ENCODE measurements at places on chromosomes 6 and 20.

GRCh38 chr20:9491324-9491723 is 23.1 kb upstream of the LAMP5 start:
- DNase-seq, result no peak

- no peak for DNase-seq
Observed at GRCh38 chr6:107691062-107691751, 132.9 kb downstream of the SCML4 start.

- DNase-seq, result no peak
Observed at GRCh38 chr6:66245231-66245630, 538.2 kb upstream of the EYS start.

DNA sequence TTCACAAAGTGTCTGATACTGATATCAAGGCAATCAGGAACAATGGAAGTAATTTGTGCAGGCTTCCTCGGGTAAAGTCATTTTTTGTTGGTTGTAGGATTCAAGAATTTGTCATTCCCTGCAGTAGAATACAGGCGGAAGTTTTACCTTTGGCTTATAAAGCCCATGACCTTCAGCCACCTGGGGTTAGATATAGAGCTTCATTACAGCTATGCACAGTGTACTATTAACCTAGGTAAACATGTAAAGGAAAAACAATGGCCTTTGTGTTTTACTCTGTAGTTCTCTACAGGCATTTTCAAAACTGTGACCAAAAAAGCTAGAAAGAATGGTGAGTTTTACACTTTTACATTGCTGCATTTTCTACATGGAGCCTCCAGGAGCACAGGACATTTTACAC is 114.9 kb downstream of the NRSN1 start:
- no peak for DNase-seq

DNA sequence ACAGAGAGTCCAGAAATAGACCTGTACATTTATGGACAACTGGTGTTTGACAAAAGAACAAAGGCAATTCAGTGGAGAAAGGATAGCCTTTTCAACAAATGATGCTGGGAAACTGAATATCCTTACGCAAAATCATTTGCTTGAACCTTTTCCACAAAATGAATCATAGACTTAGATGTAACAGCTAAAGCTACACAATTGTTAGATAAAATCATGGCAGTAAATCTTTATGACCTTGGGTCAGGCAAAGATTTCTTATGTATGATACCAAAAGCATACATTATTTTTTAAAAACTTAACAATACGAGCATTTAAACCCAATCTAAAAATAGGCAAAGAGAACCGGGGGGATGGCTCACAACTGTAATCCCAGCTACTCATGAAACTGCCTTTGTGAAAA is 73.5 kb upstream of the DST start:
- no peak for DNase-seq

- DNase-seq, result no peak
Observed at GRCh38 chr6:12200761-12201160, 89.4 kb upstream of the EDN1 start.

DNA sequence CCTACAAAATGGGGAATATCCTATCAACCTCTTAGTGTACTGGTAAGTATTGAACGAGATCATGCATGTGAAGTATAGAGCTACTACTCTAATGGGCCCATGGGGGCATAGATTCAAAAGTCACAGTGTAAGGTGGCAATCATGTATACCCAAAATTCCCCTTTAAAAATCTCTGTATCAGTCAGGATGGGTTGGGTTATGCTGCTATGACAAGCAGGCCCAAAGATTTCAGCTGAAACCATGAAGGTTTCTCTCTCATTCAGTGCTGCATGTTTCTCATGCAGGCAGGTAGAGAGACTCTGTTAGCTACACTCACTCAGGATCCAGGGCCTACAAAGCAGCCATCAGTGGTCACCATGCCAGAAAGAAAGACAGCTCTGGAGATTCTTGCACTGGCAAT is 166.6 kb downstream of the MAFB start:
- no peak for DNase-seq

- DNase-seq, result no peak
Observed at GRCh38 chr20:39857187-39857586, 831.8 kb downstream of the MAFB start.

DNA sequence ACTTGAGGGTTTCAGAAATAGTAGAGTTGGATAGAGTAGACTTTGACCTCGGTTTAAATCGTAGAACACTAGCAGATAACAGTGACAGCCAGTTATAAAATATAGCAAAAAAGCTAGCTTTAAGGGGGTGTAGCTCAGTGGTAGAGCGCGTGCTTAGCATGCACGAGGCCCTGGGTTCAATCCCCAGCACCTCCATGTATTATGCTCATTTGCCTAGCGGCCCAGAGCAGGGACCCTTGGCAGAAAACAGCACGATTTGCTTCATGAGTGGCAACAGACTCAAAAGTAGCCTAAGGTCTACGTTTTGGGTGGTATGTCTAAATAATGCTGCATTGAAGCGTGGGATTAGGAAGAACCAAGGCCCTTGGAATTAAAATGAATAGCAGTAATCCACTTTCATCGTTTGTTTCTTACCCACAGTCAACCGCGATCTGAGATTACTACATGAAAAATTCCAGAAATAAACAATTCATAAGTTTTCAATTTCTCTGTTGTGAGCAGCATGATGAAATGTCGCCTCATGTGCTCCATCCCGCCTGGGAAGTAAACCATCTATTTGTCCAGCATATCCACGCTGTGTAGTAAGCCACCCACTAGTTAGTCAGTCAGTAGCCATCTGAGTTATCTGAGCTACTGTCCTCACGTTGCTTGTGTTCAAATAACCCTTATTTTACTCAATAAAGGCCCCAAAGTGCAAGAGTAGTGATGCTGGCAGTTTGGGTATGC is 184.9 kb downstream of the GPX5 start:
- DNase-seq, result peak; percentile 16

- no peak for DNase-seq
Observed at GRCh38 chr6:147564556-147564955, 56.1 kb downstream of the SAMD5 start.

- no peak for DNase-seq
Observed at GRCh38 chr6:74044417-74045096, 348.6 kb downstream of the CD109 start.

- no peak for DNase-seq
Observed at GRCh38 chr6:35698858-35699257, 10.1 kb upstream of the FKBP5 start.

- no peak for DNase-seq
Observed at GRCh38 chr20:64146301-64146935, 17.8 kb upstream of the MYT1 start.

DNA sequence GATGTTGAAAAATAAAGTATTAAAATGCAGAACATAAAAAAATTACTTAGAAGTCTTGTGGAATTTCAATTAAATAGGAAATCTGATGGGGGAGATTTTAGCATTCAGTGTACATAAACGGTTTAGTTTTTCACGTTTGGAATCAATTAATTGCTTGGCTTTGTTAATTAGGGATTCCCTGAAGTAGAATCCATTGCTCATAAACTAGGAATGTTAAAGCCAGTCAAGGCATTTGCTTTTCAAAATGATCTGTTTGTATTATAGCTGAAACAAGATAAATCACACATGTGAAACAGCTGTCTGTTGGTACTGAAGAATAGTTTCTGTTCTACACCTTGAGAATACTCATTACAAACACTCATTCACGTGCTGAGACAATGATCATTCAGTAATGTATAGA is 297.9 kb downstream of the TBC1D7 start:
- no peak for DNase-seq

DNA sequence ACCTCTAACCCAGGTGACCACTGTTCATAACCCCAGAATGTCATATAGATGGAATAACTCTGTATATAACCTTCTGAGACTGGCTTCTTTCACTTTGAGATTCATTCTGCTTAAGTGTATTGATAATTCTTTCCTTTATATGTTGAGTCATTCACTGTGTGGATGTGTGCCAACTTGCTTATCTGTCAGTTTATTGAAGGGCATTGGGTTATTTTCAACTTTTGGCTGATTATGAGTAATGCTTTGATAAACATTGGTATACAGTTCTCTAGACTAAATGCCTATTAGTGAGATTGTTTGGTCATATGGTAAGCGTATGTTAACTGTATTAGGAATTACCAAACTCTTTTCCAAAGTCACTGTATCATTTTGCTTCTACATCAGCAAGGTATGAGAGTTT is 453.4 kb upstream of the SPTLC3 start:
- DNase-seq, result no peak

DNA sequence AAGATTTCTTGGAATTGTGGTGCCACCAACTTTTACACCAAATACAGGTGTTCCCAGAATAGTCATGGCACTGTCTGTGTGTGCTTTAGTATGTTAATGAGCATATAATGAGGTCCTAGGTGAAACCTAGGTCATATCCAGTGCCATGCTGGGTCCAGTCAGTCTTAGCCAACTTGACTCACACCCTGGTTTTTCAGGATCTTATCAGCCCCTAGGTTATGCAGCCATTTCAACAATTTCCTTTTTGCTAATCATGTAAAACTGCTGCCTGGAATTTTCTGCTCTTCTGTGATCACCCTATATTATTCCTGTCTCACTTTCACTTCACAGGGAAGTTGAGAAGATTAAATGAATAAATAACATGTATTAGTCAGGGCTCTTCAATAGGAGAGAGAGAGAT is 23.7 kb downstream of the SDHAF4 start:
- DNase-seq, result no peak

GRCh38 chr20:25327521-25328235 is 63.0 kb downstream of the ABHD12 start:
- no peak for DNase-seq

DNA sequence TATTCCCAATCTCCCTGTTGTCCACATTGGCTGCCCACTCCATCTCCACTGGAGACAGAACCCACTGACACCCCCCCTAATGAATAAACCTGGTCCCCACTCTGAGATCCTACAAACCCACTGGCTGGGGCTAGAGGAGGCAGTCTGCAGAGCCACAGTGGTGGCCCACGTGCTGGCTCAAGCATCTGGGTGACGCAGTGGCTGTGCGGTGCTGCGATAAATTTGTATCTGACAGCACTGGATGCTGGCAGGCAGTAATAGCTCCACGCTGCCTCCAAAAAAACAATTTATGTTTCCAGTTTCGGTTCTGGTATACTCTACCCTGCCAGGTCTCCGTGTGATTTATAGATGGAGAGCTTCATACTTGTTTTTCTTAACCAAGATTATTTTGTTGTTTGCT is 87.1 kb upstream of the SYNDIG1 start:
- no peak for DNase-seq

GRCh38 chr6:44630125-44631028 is 242.9 kb downstream of the CDC5L start:
- peak; percentile 16 for DNase-seq

DNA sequence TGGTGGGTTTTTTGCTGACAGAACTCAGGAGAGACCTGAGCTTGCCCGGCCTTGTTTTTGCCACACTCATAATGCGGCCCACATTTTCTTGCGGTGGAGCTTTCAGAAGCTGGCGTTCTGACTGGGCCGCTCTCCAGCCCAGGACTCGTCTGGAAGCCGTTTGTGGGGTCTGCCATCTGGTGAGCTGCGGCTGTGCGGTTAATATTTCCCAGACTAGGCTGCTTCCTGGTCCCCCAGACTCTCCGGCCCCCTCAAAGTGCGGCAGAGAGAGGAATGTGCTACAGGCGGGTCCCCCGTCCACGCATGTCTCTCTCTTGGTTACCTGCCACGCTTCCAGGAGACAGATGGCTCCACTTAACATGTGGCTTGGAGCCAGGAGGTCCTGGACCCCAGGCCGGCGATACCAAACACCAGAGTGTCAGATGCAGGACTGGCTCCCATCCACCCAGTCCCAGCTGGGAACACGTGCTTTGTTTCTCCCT is 128.9 kb upstream of the PMEPA1 start:
- DNase-seq, result no peak

GRCh38 chr6:1312473-1313367 is 822 bp downstream of the FOXQ1 start:
- DNase-seq, result no peak

DNA sequence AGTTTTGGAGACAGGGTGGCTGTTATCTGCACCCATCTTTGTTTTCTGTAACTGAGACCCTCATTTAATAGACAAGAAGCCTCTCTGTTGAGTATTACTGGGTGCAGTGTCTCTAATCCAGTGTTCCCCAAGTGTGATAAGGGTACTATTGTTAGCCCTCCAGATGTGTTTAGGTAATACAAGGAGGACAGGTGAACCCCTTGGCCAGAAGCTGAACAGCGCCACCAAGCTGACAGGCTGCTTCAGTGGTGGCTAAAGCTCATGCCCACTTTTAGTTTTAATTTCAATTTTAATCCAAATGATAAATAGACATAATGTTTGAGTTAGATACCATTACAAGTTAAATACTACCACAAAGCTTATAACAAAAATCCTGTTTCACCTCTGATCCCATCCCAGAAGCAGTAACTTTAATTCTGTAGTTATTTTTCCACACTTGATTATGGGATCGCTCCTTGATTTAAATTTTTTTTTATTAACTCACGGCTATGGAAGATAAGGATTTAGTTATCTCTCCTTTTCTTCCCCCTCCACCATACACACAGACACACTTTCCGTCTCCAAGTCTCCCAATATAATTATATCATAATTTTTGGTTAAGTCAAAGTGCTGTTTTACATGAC is 8.4 kb upstream of the STK35 start:
- DNase-seq, result no peak

DNA sequence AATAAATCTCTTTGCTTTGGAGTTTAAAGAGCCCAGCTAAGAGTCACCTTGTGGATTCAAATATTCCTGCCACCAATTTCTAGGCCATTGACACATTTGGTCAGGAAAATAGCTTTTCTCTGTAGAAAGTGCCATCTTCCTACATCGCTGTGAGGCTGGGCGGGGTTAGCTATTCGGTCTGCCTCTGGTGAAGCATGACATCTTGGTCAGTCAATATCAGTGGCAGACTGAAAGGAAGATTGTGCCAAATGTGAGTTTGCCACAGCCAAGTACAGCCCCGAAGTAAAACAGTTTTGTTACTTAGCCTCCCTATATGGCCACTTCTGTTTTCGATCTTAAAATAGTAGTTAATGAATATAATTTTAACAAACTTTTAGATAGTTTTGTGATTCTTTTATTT is 65.5 kb upstream of the FABP7 start:
- DNase-seq, result no peak

GRCh38 chr20:22601361-22602141 is 17.2 kb upstream of the FOXA2 start:
- DNase-seq, result no peak

DNA sequence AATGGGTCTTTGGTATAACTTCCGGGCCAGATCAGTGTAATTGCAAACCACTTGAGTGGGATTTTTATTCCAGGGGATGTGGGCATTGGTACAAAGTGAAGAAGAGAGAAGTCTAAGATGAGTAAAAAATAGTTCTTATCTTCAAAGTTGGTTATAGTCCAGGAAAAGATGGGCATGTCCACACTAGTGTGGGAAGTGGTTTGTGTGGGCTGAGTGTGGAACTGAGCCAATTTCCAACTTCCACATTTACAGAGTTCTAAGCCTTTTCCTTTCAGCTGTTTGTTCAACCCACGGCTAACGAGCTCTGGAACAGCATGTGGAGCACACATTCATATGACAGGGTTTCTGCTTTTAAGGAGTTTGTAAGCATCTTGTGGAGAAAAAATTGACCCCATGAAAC is 72.3 kb upstream of the IFNGR1 start:
- no peak for DNase-seq

- DNase-seq, result no peak
Observed at GRCh38 chr6:151284548-151285017, 44.8 kb downstream of the AKAP12 start.
